ENCODE measurements at places on chromosomes 16 and 17.

DNA sequence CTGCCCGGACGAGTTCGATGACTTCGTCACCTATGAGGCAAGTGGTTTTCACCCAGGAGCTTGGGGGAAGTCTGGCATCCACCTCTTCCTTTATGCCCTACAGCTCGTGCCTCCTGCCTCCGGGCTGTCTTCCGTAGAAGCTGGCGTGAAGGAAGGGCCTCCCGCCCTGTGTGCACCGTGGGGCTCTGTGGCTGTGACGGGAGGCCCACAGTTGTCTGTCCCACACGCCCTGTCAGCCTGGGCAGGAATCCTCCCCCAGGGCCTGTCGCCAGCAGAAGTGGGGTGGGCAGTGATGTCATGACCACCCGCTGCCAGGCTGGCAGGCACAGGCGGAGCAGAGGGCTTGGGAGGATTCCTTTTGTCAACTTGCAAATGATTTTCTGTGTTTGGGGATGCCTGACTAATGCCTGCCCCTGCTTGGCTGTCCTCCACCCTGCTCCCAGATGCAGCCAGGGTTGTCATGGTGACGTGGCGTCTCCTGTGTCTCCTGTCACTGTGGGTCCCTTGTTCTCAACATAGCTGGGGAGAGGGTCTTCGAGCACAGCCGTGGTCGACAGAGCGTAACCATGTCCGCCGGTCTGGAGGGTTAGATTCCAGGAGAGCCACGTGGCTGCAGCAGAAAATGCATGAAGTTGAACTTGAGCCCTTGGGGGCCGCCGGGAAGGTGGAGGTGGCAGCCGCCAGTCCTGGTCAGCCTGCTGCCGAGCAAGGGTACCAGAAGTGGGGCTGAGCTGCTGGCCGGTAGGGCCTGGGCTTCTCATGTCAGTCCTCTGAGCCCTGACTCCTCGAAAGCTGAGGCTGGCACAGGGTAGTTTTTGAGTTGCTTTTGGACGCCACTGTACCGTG, 46.1 kb downstream of the RAB11FIP3 start:
- no peak for DNase-seq

DNA sequence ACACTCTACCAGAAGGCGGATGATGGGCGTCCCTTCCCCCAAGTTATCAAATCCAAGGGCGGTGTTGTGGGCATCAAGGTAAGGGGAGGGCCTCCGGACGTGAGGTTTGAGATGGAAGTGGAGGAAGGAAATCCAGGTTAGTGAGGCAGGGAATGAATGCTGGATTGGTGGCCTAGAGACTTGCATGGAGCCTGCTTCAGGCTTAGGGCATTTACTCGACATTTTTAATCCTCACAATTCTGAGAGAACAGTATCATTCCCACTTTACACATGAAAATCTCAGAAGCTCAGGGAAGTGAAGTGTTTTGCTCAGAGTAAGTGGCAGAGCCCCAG, 2.0 kb downstream of the ALDOA start:
- no peak for DNase-seq

DNA sequence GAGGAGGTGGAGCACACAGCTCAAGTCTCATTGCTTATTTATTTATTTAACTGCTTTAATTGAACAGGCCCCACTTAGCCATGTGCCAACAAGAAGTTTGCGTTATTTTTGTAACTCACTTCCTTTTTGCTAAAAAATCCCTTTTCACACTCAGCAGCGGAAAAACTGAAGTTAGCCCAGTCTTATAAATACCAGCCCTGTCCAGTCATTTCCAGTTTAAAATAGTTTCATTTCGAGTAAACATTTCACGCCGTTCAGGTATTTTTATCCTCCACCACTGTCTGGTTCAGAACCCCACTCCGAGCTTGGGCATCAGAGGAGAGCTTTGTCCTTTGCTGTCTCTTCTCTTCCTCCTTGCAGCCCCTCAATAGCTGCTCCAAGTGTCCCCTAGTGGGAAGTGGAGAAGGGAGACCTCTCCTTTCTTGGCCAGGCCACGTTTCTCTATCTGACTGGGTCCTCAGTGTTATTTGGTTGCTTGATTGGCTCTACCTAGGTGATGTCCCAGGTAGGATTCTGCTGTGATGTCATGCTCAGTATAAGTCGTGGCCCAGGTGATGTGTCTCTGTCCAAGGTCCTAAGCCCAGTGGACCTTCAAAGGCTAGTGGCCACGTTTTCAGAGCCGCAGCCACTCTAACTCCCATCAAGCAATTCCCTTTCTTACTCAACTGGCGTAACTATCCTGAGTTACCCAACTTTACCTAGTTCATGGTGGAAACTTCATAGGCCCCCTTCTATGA, 53.0 kb upstream of the GAS7 start:
- DNase-seq: no peak

- DNase-seq: no peak
Observed at GRCh38 chr16:87757841-87758426, 7.9 kb downstream of the KLHDC4 start.

- DNase-seq: no peak
Observed at GRCh38 chr17:17812211-17813054, 24.4 kb downstream of the SREBF1 start.
